Activated naive CD4-positive, alpha-beta T cell treated with anti-CD3 and anti-CD28 coated beads, Interleukin-2, amount 50 U/mL, for 16 hours (primary cell): ENCODE measurements at places on chromosomes 5 and 9.

- DNase-seq = no peak
These were observed 469.0 kb upstream of the MEF2C start for GRCh38 chr5:89351975-89352374.

DNA sequence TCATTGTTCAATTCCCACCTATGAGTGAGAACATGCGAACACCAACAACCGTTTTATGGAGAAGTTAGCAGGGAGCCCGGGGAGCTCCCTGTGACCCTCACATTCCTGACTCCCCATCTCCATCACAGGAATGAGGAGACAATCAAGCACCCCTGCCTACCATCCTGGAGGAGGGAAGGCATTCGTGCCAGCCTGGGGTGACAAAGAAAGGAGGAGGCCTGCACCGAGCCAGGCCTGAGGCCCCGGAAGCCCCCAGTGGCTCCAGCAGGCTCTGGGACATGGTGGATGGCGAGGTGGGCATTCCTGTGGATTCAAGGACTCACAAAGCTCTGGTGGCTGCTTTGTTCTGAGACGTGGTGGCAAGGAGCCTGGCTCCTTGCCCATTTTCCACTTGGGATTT is 36.5 kb upstream of the UGT3A1 start:
- DNase-seq = no peak

- no peak for DNase-seq
These were observed 782.9 kb downstream of the CDH12 start for GRCh38 chr5:22070186-22070728.

GRCh38 chr5:101995585-101995984 is 300.5 kb downstream of the SLCO4C1 start:
- no peak for DNase-seq

DNA sequence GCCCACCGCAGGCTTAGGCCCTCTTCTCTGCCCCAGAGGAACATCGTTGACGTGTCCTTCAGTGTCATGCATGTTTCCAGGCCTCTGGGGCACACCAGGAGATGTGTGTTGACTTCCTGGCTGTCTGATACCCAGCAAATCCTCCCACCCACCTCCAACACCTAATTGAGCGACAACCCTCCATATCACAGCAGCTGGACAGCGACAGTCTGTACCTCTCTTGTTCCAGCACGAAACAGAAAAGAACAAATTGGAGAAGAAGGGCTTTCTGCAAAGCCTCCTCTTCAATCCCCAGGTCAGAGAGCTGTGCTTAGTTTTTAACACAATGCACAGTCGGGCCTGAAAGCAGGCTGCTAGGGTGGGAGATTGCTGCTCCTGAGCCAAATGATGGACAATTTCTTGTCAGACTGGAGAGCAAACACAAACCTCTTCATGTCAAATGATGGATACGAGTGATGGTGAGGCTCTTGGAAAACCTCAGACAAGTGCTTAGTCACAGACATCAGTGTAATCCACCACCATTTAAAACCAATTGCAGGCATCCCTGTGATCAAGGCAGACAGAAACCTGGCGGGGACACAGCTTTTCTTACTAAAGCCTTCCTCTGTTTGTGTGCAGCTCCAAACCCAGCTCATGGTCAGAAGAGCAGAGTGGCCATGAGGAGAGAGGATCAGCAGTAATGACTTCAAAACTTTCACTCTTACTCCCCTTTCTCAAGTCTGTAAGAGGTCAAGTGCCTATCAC is 110.6 kb downstream of the EBF1 start:
- DNase-seq = no peak

DNA sequence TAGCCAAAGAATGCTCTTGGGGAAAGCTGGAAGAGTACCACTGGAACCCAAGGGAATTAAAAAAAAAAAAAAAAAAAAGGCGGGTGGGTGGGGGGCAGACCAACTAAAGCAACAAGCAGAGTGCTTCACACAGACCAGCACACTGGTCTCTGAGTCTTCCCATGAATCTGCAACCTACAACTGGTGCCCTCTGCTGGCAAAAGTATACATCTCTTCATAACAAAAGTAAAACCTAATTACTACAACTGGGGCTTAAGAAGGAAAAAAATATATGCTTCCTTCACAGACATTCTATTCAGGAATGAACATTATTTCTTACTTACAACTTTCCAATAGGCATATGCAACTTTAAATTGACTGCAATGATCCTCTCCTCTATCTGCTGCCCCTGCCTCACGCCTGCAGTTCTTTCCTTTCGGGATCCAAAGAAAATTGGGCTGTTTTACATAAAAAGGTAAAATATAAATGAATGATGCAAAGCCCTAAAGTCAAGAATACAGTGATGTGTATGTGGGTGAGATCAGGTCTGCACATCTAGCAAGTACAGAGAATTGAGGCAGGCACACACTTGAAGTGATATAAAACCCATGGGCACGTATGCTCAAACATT is 7.2 kb upstream of the KLHL3 start:
- peak; percentile 55 for DNase-seq

DNA sequence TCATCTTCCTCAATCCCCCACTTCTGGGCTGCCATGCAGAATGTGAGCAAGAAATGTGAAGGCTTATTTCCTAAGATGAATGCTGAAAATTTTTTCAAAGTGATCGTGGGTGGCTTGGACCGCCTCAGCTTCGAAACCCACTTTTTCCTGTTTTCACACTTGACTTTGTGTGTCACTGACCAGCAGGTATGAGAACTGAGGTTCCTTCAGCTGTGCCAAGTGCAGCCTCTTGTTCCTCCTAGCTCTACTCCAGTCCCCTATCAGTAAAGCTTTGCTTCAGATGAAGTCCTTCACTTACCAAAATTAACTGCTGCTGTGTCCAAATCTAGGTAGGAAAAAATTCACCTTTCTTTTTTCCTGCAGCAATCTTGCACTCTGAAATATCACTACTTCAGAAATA is 382.6 kb downstream of the DTWD2 start:
- DNase-seq = no peak

DNA sequence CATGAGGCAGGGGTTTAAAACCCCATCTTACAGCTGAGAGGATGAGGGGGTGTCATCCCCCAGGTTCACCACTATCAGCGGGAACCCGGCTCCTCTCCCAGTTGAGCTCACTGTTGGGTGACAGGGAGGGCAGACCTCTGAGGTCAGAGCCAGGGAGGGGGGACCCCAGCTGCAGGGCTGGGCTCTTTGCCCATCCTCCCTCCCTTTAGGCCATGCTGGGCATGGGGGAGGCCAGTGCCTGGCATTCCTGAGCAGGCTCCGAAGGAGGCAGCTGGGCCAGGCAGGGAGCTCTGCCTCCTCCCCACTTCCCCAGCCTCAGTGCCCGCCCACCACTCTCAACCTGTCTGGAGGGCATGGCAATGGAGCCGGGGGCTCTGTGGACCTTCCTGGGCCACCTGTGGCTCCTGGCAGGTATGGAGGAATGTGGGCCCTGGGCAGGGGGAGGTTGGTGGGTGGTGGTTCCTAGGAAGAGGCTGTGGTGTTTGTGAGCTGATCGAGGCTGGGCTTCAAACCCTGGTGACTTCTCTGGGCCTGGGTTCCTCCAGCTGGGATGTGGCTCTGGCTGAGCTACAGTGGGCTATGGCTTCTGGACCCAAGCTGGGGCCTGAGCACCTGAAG is 12.6 kb downstream of the CRB2 start:
- DNase-seq = no peak

GRCh38 chr5:67000794-67001475 is 195.7 kb downstream of the CD180 start:
- no peak for DNase-seq

DNA sequence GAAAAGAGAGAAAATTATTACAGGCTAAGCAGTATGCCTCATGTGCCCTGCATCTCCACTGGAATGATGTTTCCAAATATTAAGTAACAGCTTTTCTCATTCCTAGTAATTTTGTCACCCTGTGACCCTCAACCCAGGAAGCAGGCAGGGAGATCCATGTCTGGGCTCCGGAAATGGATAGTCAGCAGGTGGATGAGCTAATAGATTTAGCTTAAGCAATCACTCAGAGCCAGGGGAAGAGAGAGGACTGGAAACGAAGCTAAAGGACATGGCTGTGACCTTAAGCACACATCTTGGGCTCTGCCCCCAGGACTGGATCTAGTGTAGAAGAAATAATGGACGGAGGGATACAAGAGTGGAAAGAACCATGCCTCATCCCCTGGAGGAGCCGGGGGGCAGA is 89.5 kb downstream of the ARSB start:
- no peak for DNase-seq

- no peak for DNase-seq
These were observed 23.4 kb upstream of the ARHGAP26 start for GRCh38 chr5:142746532-142747433.

DNA sequence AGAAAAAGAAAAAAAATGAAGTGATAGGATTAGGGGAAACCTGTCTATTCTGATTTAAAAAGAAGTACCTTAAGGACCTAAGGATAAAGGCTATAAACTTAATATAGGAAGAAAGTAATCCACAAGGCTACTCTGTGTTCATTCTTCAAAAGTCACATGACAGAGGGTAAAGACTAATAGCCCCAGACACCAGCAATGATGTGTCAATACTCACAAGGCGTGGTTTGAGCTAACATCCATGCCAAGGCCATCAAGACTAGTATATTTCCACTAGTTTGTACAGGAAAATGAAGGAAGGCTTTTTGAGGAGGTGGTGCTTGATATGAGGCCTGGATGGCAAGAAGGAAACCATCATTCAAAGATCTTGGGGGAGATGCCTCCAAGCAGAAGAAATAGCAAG is 49.7 kb upstream of the TEX48 start:
- no peak for DNase-seq

GRCh38 chr5:171595801-171596231 is 176.4 kb downstream of the FGF18 start:
- DNase-seq = no peak

DNA sequence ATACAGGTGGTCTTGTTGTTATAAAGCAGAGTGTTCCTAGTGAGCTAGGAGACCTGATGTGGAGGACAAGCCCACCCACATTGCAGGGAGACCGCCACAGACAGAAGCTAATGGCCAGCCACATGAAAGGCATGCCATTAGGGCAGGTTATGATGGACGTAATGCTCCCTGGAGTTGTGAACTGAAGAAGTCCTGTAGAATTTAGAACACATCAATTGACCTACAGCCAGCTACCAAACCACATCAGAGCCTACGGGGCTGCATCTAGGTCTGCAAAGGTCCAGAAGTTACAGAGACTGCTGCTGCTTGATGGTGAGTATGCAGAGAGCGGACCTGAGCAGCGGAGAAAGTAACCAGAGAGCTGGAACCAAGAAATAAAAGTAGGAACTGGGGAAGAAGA is 116.6 kb downstream of the LPAR1 start:
- DNase-seq = no peak

DNA sequence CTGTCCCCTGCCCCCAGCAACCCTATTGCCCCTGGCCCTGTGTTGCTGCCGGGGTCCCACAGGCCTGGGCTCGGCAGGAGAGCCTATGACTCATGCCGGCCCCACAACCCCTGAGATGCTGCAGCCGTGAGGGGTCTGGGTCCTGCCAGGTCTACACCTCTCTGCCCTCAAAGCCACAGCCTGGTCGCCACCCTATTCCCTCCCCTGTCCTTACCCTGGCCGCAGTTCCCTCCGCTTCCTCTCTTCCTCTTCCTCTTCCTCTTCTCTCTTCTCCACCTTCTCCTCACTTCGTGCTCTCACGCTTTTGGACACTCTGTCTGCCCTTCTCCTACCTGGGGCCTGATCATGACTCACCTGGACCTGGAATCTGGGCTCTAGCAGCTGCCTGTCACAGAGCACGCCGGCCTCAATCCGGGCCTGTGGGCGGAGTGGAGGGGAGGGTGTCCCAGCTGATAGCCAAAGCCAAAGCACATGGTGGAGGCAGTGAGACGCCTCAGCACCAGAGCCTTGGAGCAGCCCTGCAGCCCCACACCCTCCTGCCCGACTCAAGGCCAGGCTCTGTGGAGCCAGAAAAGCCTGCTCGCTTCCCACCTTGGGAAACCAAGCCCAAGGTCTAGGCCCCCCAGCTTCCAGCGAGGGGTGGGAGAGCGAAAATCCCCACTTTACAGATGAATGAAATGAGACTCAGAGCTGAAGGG is 26.8 kb upstream of the CSF1R start:
- DNase-seq = no peak

DNA sequence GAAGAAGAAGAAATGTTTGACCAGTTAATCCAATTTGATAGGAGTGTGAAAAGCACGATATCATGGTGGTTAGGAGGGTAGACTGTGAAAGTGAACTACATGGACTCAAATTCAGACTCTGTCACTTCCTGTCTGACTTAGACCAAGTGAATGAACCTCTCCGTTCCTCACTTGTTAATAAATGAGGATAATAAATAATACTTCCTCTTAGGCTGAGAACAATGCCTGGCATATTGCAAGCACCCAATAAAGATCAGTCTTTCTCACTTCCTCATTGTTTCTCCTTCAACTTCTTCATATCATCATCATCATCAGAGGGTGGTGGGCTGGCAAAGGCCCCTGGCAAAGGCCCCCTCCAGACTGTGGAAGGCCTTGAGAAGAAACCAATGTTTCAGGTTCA is 148.7 kb downstream of the CDK5RAP2 start:
- no peak for DNase-seq

- DNase-seq = no peak
These were observed 375.0 kb upstream of the RGMB start for GRCh38 chr5:98398465-98398864.

GRCh38 chr9:84152204-84152603 is 171.6 kb downstream of the RMI1 start:
- no peak for DNase-seq

- DNase-seq = no peak
These were observed 19.0 kb downstream of the C9orf152 start for GRCh38 chr9:110188991-110189390.

- DNase-seq = peak; percentile 32
These were observed 43.1 kb downstream of the NACC2 start for GRCh38 chr9:136051837-136052471.

DNA sequence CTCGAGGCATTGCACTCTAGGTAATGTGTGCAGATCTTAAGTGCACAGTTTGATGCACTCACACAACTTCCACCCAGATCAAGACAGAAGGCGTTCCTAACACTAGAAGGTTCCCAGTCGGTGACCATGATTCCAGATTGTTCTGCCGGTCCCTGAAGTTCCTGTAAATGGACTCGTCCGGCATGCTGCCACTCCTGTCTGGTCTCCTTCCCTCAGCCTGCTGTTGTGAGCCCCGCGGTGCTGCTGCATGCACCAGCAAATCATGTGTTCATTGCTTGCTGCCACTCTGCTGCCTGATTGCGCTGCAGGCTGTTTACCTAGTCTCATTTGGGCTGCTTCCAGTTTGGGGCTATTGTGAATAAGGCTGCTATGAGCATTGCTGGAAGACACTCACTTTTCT is 11.5 kb downstream of the STKLD1 start:
- no peak for DNase-seq

- DNase-seq = no peak
These were observed 3.7 kb downstream of the CLTB start for GRCh38 chr5:176412517-176413254.

- DNase-seq = no peak
These were observed 25.2 kb downstream of the GALNT10 start for GRCh38 chr5:154215571-154216325.
